Stimulated activated CD4-positive, alpha-beta T cell treated with anti-CD3 and anti-CD28 coated beads, Interleukin-4, amount 100 ng/mL, for 24 hours (primary cell): ENCODE measurements at places on chromosomes 2 and 18.
A peak's percentile ranks its signal among the peaks of the same experiment; 100 is the strongest.

- peak; percentile 12 for DNase-seq
Measured at GRCh38 chr2:31138037-31138962, at the start of gene GALNT14. GALNT14 (minus strand) TSS chr2:31138440; CDS start chr2:31138086, 354 bp downstream.

GRCh38 chr18:10271481-10271880 lies 183.0 kb upstream of the APCDD1 start:
- no peak for DNase-seq

DNA sequence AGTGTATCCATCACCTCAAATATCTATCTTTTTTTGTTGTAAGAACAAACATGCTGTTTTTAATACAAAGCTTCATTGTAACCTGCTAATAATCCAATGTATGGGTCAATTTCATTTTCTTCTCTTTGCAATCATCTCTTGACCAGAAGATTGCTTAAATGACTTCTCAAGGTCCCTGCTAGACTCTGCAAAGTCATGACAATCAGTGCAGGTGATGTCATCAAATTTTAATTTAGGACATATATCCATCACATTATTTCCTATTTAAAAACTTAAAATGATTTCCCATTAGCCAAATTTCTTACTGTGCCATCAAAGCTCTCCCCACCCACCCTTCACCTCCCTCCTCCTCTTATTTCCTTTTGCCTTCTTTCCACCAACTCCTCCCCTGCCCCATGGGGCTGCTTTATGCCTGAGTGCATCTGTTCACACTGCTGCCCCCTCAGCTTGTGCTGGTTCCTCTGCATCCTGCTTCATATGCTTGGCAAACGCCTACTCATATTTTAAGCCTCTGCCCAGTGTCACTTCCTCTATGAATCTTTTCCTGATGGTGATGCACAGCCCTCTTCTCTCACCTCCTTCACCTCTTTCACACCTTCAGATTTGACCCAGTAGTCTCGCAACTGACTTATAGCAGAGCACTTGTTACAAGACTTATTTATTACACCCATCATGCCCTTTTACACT lies 20.3 kb downstream of the PLEK start:
- peak; percentile 22 for DNase-seq

- no peak for DNase-seq
Measured at GRCh38 chr18:48730010-48730409, 191.2 kb downstream of the CTIF start.

GRCh38 chr2:162449471-162449870 lies 105.5 kb downstream of the GCA start:
- no peak for DNase-seq

GRCh38 chr18:44850001-44850400 lies 169.3 kb downstream of the SETBP1 start:
- DNase-seq = no peak

- DNase-seq = no peak
Measured at GRCh38 chr2:71154798-71155197, 24.4 kb downstream of the MPHOSPH10 start.

- DNase-seq = no peak
Measured at GRCh38 chr2:70927641-70928040, 8.1 kb upstream of the ATP6V1B1 start.

DNA sequence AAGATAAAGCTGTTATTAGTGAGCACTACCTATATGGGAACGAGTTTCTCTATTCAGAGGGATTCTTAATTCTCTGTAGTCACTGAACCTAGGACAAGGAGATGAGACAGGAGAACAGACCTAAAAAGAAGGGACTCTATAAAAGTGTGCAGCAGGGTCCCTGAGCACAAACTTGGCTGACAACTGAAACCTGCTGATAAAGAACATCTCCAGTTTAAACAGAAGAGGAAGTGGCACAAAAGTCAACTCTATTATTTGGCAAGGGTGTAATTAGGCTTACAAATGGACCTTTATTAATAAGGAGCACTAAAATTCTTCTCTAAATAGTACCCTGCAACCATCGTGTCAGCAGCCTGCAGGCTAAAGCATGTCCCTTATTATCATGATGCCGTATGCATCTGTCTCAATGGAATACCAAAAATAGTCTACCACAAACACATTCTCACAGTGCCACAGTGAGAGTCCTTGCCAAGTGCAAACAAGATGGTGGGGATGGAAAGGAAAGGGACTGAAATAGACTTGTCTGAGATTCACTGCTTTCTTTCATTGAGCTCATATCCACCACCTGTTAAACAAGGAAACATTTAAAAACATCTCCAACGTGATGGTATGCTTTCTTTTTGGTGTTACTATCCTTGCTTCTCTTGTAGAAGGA lies 260.2 kb downstream of the INSIG2 start:
- DNase-seq = no peak

DNA sequence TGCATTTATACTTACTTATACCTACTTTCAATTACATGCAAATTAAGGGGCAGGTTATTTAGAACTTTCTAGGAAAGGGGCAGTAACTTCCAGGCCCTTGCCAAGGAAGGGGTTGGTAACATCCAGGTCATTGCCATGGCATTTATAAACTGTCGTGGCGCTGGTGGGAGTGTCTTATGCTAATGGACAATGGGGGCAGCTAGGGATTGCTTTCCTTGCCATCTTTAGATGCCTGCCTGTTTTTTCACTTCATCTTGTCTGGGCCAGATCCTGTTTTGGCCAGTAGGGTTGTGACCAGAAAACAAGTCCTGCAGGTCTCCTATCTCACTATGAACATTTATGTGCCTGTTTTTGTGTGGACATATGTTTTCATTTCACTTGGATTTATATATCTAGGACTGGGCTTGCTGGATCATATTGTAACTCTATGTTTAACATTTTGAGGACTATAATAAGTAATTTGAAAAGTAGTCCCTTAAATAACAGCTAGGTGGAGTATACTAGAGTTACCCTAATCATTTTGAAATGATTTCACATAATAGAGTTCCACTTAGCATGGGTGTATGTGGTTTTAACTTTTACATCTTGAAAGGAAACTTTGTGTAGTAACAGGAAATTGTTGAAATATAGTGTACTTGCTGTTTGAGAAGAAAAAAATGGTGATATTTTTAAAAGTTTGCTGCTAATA lies 56.1 kb downstream of the LCLAT1 start:
- DNase-seq = no peak

DNA sequence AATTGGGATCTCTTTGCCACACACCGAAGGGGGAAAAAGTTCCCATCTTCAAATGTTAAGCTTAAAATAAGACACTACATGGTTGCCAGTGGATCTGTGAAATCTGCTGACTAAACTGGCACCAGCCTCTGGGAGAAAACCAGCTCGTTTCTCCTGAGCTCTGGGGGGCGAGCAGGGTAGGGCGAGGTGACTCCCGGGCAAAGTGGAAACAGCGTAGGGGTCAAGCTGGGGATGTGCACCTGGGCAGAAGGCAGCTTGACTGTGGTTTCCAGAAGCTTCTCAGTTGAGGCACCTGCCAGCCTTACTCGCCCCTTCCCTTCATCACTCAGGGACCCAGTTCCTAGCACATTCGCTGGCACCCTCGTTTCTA lies 62.8 kb downstream of the SFXN5 start:
- no peak for DNase-seq

DNA sequence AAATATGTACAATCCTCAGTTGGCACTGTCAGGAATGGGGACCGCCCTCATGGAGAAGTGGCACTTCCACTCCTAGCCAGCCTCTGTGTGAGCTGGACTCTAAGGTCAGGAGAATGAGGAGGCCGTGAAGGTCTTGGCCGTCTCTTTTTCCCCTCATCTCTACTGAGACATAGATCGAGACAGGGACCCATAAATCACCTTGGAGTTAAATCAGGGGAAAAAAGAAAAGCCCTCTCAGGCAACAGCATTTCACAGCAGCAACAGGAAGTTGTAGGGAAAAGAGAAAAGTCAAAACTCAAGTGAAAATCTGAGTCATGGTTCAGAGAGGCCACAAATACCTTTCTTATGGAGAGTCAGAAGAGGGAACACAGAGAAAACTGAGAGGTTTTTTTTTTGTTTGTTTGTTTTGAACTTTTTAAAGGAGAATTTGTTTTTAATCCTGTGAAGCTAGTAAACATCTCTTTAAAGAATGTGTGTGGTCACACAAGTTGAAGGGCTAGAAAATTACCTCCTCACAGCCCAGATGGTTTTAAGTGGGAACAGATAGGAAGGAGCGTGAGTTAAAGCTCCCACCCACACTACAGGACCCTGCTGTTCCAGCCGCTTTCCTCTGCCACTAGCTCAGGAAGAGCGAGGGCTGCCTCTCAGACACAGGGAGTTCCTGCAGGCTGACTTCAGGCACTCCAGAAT lies 30.6 kb upstream of the CYP1B1 start:
- no peak for DNase-seq
